Endothelial cell (in vitro differentiated cells): ENCODE measurements at places on chromosomes 2 and 18. TPM values are rescaled to one million over a fixed set of nuclear protein-coding genes. Genes with fewer than 3 reads are reported as not detected.

CFAP65 gene
- total RNA-seq = 0.59 TPM

SLC8A1 gene
- 0.80 TPM for total RNA-seq

DNA sequence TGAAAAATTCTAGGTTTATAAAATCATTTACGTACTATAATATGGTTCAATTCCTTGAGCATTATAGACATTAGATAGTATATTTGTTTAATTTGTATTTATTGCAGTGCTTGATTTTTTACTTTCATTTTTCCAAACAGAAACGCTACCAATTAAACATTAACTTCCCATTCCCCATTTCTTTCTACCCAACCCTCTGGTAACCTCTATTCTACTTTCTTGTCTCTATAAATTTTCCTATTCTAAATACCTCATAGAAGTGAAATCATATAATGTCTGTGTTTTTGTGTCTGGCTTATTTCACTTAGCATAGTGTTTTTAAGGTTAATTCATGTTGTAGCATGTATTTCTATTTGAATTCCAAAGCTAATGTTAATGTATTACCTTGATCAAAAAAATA lies 11.6 kb upstream of the SLC39A10 start:
- no peak for DNase-seq

DNA sequence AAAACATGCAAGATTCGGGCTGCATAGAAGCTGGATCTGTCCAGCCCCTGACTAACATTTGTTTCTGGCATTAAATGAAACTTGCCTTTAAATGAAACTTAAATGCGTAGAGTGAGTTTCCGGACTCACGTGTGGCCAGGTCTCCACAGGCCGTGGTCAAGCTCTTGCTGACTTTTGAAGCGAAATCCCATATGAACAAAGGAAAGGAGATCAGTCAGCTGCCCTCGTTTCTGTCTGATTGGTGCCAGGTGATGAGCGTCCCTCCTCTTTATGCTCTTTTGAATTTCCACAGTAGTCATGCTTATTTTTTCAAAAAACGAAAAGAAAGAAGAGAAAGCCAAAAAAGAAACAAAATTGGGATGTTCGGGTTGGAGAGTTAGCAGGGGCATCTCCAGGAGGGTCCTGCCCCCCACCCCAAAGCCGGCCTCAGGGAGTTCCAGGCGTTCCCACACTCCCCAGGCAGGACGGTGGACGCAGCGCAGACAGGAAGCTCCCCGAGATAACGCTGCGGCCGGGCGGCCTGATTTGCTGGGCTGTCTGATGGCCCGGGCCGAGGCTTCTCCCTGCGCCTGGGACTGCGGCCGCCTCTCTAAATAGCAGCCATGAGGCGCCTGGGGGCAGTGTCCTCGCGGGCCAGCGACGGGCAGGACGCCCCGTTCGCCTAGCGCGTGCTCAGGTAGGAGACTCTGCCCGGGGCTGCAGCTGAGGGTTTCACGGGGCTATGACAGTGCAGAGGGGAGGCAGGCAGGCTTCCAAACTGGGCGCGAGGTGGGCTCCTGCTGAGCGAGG lies at the start of gene COLEC11:
Gene COLEC11, plus strand, starts transcription at position 620 of the 789 bp plus-strand sequence. CDS start 9,229 bp downstream, outside the sequence.
- DNase-seq = peak; percentile 32

DNA sequence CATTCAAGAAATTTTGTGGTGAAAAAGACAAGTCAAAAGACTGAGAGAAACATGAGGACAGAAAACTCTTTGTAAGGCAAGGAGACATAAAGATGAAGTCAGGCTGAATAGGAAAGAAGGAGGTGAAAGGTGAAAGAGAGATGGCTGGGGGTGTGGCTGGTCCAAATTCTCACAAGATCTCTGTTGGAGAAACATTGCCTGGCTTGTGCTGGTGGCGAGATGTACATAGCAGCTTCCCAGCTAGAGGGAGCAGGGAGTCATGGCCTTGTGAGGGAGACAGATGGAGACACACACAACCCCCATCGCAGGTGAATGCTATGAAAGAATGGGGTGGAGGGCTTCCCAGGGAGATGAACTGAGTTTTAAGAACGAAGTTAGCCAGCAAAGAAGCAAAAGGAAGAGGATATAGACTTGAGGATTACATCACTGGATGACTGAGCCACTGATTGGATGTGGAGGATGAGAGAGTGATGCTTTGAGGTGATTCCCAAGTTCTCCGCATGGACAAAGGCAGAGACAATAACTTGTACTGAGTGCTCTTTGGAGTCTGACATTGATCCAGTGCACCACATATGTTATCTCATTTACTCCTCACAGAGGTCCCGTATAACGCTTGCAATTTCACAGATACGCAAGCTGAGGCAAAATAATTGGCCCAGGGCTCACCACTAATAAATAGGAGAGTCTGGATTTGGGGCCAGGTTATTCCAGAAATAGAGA lies 3.7 kb upstream of the EMX1 start:
- DNase-seq = no peak
